ENCODE measurements at places on chromosomes 4 and X.

DNA sequence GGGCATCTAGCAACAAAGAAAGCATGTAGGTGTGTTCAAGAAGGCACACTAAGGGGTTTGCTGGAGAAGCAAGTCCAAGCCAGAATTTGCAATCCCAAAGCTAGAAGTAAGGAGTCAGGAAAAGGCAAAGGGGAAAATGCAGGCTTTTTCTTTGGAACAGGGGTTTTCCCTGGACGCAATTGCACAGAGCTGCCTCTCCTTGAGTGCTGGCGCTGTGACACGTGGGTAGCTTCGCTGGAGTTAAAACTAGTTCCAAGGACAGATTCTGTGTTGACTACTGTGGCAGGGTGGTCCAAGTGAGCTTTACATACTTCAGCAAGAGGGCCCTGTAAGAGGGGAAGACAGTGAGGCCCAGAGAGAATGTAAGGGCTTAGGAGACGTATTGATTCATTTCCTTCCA lies 277.1 kb downstream of the ADGRA3 start:
- no peak for DNase-seq

GRCh38 chr4:63348735-63349673 lies 1060.2 kb downstream of the TECRL start:
- DNase-seq = no peak

- no peak for DNase-seq
These were observed 645 bp downstream of the AMMECR1 start for GRCh38 chrX:110317061-110317819.

DNA sequence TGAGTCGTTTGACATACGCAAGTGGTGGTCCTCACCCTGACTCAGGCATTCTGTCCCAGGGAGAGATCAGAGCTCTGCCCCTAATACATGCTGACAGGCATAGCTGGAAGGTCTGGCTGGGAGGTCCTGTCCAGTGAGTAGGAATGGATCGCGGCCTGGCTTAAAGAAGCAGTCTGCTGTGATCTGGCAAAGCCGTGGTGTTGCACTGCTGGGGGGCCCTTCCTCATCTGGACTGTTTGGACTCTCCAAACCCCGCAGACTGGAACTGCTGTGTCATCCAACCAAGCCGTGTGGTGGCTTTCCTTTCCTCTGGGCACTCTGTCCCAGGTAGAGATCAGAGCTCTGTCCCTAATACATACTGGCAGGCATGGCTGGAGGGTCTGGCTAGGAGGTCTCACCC lies 64.3 kb upstream of the MAGEB16 start:
- DNase-seq = no peak

DNA sequence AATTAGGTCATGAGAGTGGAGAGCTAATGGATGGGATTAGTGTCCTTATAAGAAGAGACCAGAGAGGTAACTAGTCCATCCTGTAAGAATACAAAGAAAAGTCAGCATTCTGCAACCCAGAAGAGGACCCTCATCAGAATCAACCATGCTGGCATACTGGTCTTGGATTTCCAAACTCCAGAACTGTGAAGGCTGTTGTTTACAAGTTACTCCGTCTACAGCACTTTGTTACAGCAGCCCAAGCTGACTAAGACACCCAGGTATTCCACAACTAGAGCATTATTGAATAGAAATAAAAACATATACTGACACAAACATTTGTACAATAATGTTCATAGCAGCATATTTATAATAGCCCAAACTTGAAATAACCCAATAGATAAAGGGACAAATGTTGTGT lies 9.2 kb downstream of the TMEM156 start:
- DNase-seq = no peak

GRCh38 chrX:69507500-69507789 lies 3.3 kb downstream of the NALF2 start:
- DNase-seq = no peak

DNA sequence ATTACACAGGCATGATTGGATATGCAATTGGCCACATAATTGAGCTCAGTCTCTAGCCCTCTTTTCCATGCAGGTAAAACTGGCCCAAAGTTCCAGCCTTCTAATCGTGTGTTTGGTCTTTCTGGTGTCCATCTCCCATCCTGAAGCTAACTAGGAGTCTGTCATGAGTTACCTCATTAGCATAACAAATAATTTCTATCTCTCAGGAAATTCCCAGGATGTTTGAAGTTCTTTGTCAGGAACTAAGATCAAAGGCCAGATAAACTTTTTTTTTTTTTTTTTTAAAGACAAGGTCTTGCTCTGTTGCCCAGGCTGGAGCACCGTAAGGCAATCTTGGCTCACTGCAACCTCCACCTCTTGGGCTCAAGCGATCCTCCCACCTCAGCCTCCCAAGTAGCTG lies 15.8 kb downstream of the ATXN3L start:
- DNase-seq = no peak

- peak; percentile 32 for DNase-seq
These were observed 37.9 kb downstream of the MFAP3L start for GRCh38 chr4:169988252-169988651.

DNA sequence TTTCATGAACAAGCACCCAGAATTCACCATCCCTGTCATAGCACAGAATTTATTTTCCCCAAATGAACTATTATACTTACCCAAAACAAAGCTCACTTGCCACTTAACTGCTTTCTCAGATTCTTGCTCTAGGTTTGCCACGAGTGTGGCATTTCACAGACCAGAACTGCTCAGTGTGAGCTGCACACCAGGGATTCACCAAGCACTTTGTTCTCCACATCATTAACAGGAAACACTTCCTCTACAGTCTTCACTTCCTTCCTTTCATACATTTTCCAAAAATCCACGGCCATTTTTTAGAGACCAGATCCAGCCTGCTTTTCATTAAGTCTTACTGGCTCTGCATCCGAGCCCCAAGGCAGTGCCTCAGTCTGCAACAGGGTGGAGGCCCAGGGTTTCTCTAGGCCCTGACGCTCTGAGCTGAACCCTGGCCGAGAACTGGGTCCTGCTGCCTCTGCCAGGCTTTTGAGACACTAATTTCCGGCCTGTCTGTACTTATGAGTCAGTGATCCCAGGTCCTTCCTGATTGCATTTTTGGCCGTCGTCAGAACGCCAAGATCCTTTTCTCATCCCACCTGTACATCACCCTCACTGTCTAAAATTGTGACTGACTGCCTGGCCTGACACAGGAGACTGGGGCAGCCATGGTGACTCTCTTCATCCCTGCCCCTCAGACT lies 67.6 kb upstream of the MTNR1A start:
- peak; percentile 70 for DNase-seq

DNA sequence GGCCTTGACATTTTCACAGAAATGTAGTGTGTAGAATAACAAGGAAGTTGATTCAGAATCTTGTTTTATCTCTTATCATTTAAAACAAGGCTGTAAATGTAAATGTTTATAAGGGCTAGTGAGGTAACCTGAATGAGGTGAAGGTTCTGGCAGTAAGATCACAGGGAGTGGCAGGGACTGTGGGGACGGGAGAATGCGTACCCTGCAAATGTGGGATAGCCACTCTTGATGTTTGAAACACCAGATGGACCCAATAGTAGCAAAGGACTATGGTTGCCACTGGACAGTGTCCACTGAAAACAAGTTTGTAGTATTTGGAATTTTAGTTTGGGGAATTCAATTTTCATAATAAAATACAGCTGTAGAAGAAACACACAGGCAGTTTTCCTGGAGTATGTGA lies 155.3 kb downstream of the FHIP1A start:
- no peak for DNase-seq

DNA sequence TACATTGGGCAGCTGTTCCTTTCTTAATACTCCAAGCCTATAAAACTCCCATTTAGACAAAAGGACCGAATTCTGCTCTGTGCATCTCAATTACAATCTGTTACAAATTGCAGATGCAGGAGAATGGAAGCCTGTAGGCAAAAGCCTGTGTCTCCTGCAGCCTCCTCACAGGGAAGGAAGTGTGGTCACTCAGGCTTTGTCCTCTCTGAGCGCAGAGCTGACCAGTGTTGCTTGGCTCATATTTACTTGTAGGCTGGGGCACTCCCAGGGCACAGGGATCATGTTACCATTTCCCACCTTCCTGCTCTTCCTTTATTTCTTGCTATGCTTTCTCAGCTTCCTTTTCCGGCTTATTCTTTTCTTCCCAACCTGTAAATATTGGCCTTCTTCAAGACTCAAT lies 15.7 kb downstream of the SUPT20HL2 start:
- no peak for DNase-seq

DNA sequence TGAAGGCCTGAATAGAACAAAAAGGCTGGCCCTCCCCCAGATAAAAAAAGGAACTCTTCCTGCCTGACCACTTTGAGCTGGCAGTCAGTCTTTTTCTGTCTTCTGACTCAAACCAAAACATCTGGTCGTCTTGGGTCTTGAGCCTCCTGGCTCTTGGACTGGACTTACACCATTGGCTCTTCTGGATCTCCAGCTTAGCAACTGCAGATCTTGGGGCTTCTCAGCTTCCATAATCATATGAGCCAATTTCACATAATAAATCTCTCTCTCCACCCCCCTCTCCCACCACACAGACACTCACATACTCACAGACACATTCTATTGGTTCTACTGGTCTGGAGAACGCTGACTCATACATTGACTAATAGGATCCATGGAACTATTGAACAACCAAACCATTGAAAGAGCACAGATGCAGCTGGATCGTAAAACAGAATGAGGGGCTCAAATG lies 15.6 kb upstream of the CWH43 start:
- peak; percentile 96 for DNase-seq

DNA sequence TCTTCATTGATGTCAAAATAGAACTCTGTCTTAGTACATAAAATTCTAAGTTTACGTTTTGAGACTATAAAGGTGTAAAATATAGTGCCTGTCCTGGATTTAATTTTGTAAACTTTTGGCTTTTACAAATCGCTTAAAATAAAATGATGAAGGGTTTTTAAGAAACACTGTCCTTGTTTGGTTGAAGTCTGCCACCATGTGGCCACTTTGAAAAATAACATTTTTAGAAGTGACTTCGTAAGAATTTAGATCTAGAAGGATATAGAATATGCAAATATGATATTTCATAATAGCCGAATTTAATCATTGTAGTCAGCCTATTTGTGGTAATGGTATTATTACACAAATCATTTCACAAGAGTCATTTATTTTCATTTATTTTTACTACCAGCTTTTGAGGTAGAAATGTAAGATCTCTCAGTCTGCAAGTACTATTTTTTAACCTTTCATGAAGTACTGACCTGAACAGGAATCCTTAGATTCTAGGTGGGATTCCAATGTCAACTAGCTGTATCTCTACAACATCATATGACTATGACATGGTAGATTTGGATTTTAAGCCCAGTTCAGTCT lies 31.0 kb upstream of the FAT4 start:
- peak; percentile 26 for DNase-seq

GRCh38 chr4:38674258-38675144 lies 10.5 kb downstream of the KLF3 start:
- DNase-seq = no peak

GRCh38 chrX:76428243-76429130 lies 977 bp downstream of the MAGEE1 start:
- no peak for DNase-seq

DNA sequence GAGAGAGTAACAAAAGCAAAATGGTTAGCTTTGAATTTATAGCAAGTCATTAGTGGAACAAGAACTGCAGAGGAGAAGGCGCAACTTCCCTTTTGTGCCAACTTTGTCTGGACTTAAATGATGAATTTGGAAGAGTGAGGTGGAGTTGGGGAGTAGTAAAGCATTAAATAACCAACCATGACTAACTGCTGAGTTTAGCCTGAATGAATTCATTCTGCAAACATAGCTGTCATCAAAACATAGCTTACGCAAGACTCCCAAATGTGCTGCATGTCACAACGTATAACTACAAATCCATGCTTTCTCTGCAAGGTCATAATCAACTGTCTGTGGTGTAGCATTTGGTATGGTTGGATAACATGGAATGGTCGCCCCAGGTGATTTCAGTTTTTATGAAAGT lies 75.9 kb upstream of the RPL34 start:
- peak; percentile 80 for DNase-seq

- no peak for DNase-seq
These were observed 36.7 kb downstream of the FOXR2 start for GRCh38 chrX:55659931-55660330.

DNA sequence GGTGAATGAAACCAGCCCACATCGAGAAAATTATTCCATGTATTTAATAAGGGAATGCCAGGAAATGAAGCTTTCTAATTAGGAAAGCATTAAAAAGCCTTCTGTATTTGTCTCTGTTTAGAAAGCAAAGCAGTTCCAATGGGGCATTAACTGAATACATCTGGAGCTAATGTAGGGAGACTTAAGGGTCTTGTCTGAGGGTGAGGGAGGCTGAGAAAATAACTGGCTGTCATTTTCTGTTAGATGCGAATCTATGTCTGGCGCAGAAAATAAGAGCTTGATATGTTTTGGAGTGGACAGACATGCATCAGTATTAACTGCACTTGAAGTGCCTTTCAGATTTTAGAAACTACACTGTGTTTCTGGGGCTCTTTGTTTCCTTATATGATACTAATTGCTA lies 111.3 kb downstream of the KLHL8 start:
- DNase-seq = no peak

GRCh38 chrX:104270212-104270611 lies 15.5 kb upstream of the ESX1 start:
- DNase-seq = no peak

DNA sequence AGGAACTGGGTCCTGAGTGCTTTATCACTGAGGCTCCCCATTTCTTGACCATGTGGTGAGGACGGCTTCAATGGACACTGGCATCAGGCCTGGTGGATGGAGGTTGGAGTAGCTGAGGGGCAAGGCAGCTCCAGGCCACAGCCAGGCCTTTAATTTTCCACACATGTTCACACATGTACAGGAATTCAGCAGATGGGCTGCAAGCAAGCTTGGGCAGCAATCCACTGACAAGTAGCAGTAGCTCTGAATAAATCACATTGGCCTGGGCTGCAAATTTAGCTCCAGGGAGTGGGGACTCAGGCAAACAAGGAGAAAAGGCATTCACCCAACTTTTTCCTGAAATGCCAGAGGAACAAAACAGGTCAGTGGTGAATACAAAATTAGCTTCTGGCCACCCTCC lies 107.8 kb upstream of the SCML1 start:
- no peak for DNase-seq

DNA sequence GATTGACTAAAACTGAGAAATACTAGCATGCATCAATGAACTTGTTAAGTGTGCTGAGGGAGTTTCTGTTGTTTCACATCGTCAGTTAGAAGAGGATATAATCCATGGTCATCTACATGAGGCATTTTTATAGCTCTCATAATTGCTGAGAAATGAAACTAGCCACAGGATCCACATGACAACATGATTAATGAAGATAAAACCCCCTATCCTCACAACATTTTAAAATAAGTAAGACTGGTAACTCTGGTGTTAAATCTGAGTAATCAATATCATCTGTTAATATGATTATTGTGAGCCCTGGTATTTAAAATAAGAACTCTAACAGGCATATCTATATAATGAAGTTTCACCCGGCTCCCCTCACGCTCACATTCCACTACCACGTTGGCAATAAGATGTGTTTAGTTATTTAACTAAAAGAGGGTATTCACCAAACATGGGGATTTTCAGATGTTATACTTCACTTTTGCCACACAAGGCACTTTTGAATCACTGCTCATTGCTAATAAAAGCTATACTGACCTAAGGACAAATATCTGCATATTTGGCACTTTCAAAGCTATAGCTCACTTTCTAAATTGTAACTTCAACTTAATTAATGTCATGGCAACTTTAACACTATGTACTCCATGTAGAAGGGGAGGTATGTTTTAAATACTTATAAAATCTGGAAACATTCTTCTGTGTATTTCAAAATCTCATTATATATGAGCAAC lies 6.7 kb downstream of the UNC5C start:
- DNase-seq = no peak

- DNase-seq = no peak
These were observed 58.2 kb downstream of the NLGN4X start for GRCh38 chrX:6170424-6170823.

GRCh38 chr4:179698321-179698720 lies 2256.1 kb upstream of the AGA start:
- DNase-seq = no peak

All from fibroblast of skin of abdomen (primary cell).